Stimulated activated CD8-positive, alpha-beta memory T cell treated with anti-CD3 and anti-CD28 coated beads, Interleukin-4, amount 100 ng/mL, for 1 hour (primary cell): ENCODE measurements at places on chromosomes 16 and 17.

GRCh38 chr16:727291-727977 lies 528 bp downstream of the HAGHL start:
- DNase-seq, result no peak

DNA sequence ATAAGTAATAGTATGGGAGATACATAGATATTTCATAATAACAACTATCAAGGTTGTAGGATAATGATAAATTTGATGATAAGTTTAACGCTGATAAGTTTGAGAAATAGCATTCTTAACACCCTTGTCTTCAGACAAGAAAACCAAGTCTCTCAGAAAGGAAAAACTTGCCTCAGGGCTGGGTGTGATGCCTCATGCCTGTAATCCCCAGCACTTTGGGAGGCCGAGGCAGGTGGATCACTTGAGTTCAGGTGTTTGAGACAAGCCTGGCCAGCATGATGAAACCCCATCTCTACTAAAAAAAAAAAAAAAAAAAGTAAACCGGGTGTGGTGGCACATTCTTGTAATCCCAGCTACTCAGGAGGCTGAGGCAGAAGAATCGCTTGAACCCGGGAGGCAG lies 90.7 kb downstream of the SHISA9 start:
- no peak for DNase-seq

DNA sequence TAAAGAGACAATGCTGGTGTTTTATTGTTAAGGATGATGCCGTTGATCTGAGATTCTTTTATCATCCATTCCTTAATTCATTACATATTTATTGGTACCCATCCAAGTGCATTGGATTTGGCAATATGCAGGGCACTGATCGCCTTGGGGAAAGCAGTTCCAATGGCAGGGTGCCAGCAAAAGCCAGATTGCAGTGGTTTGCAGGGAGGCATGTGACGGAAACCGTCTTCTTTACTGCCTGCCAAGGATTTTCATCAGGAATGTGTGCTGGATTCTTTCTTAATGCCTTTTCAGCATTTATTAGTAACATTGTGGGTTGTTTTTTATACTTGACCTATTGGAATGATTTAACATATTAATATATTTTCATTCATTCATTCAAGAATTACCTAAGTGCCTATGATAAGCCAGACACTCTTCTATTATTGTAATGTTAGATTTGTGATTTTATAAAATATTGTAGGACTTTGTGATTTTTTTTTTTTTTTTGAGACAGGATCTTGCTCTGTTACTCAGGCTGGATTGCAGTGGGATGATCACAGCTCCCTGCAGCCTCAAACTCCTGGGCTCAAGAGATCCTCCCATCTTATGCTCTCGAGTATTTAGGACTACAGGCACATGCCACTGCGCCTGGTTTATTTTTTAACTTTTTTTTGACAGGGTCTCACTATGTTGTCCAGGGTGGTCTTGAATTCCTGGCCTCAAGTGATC lies 93.4 kb upstream of the TNRC6A start:
- no peak for DNase-seq

DNA sequence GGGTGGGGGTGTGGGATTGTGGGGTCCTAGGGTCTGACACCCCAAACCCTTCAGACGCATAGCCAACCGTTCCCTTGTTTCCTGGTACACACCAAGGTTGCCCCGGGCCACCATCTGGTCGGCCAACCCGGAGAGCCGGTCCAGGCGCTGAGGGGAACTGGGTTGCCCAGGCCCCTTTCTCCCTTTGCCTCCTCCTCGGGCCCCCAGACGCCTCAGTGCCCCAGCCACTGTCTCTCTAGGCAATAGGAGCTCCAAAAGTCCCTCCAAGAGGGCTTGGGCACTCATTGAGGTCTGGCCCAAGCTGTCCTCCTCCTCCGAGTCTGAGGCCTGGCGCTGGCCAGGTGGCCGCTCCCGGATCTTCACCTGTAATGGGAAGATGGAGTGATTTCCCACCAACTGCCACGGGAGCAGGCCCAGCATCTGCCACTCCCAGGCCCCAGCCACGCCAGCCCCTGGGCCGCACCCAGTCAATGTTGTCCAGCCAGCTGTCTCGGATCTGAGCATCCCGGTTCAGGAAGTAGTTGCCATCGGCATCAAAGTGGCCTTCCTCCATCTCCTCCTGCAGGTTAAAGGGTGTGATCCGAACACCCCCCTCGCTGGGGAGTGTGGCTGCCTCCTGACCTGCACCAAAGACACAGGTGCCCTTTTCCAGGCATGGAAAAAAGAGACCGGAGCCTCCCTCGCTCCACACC lies 1.5 kb downstream of the CD2BP2 start:
- no peak for DNase-seq

- DNase-seq, result no peak
Observed at GRCh38 chr16:2955438-2955778, 8.7 kb upstream of the KREMEN2 start.

DNA sequence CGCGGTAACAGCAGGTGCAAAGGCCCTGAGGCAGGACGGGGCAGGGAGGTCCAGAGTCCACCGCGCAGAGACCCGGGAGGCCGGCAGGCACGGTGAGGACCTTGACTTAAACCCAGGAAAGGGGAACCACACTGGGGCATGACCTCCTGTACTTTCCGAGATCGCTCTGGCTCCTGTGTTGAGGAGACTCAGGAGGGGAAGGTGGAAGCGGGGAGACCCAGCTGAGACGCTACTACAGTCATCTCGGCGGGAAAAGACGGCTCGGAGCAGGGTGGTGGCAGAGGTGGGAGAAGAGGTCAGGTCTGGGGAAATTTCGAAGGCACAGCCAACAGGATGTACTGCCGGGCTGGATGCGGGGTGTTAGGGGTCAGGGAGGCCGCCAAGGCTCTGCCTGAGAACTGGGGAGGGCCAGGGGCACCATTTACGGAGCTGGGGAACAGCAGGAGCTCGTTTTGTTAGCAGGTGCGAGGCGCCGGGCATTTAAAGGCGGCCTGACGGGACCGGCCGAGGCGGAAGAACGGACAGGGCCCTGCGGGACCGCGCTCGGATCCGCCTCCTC lies 22.3 kb downstream of the NPTX1 start:
- no peak for DNase-seq

DNA sequence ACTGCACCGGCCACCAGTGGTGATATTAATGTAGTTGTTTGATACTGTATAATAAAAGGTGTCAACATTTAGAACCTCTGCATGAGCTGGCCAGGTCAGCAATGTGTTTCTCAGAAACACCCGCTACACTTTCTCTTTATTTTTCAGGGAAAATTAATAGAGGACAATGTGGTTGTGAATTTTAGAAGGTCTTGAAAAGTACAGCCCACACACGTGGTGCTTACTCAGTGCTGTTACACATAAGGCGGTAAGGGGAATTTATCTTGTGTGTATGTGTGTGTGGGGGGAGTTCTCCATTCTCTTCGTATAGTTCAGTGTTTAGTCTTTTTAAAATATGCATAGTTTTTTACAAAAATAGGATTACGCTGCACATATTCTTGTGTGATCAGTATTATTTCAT lies 4.4 kb upstream of the ZFP1 start:
- no peak for DNase-seq

DNA sequence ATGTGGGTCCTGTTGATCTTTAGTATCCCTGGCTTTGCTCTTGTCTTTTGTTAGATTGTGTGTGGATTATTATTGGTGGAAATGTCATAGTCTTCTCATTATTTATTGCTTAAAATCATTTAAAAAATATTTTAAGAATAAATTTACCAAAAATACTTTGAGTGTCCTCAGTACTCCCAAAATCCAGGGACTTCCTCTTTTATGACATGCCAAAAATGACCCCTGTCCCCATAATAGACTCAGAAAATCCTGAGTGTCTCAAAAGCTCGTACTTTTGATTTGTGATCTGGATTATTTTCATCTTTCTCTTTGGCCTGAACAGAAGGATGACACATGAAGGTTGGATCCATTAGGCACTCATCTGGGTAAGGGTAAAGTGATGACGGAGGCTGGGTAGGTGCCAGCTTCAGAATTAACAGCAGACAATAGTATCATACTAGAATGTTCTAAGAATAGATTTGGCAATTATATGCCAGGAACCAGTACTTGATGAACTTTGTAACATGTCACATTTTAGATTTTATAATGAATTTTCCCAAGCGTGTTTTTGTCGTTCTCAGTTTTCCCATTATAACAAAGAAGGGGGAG lies 602.2 kb upstream of the CDH8 start:
- no peak for DNase-seq

DNA sequence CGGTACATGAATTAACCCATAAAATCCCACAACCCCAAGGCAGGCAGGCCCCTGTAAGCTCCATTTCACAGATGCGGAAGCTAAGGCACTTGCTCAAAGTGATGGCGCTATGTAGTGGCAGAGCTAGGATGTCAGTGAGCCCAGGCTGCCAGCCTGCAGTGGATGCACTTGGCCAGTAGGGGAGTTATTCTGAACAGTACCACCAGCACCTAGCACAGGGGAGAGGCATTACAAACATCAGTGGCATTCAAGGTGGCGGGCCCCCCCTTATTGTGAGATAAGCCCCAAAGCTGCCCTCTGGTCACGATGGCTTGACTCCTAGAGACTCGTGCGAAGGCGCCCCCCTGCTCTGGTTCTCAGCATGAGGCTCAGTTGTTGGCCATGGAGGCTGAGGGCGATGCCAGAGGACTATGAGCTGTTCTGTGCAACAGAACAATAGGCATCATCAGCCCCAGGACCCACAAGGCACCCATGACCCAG lies 33.8 kb downstream of the GTF3C1 start:
- no peak for DNase-seq

GRCh38 chr17:4487820-4488716 lies 10.6 kb upstream of the SPNS2 start:
- DNase-seq, result no peak

- DNase-seq, result no peak
Observed at GRCh38 chr17:78839235-78839761, 1.3 kb downstream of the USP36 start.

- DNase-seq, result no peak
Observed at GRCh38 chr16:54928016-54928356, 2.7 kb upstream of the IRX5 start.

DNA sequence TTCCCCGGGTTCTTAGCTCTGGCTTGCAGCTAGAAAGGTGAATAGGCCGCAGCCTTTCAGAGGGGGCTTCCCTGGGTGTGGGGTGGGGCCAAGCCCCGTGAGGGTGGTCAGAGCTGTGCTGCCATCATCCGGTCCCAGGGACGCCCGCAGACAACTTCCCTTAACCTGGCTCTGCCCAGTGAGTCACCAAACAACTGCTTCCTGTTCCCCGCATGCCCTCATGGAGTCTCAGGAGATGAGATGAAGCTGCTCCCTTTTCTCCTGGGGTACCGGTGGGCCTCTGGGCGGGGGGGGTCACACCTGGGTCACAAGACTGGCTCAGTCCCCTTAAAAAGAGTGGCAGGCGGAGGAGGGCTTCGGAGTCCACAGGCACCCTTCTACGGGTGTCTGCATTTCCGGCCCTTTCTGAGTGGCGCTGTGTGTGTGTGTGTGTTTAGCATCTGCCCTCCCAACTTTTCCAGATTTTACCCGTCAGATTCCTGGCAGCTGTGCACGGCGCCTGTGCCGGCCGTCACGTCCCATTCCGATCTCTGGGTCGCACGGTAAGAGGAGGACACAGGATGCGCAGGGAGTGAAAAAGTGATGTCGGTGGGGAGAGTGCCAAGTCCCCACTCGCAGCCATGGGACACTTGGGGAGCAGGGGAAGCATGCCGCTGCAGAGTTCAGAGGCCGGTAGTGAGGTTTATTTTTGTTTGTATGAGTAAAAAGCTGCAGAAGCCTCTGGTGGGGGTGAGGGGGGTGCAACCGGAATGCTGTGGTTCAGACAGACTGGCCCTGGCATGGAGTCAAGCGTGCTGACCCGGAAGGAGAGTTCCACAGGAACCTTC lies 16.8 kb downstream of the HIC1 start:
- no peak for DNase-seq

DNA sequence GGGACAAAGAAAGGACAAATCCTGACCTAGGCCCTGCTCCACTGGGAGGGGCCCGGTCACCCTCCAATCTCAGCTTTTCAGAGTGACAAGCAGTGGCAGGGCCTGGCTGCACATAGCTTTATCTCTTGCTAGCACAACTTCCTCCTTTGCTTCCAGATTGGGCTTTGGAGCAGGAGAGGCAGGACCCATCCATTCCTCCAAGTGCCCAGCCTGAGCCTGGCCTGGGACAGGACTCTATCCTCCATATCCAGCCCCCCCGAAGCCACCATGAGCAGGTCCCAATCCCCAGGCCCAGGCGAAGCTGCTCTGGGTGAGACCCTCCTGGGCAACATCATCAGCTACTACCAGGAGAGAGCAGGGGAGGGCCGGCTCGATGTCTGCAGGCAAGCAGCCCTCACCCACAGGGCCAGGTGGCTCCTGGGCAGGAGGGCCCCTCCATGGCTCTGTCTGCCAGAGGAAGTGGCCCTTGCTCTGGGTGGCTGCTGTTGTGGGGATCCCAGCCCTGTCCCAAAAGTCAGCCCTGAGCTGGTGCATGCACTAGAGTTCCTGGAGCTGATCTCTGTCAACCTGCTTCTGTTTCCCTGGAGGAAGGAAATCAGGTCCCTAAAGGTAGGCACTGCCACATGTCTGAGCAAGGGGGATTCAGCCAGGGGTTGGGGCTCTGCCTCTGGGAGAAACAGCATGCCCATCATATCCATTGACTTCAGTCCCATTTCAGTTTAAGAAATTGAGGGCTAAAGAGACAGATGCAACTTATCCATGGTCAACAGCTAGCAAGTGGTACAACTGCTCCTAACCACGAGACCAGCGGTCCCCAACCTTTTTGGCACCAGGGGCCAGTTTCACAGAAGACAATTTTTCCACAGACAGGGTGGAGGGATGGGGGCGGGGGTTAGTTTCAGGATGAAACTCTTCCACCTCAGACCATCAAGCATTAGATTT lies 58.9 kb downstream of the TK2 start:
- DNase-seq, result no peak

DNA sequence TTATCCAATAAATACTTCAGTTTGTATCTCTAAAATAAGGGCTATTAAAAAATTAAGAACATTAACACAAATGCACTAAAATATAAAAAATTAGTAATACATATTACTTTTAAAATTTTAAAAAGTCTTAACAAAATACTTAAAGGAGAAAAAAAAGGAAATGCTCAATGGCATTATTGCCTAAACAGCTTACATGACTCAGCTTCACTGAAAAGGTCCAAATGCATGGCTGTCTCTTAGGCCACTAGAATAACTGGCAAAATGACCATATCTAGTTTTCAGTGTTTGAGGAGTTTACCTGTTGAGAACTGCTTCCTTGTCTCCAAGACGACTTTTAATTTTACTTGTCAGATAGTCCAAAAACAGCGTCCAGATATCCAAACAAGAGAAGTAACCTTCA lies 66.0 kb downstream of the XPO6 start:
- no peak for DNase-seq
